ENCODE measurements at places on chromosomes 13 and 19. TPM values are rescaled to one million over a fixed set of nuclear protein-coding genes. Genes with fewer than 3 reads are reported as not detected.

Gene PRR19
- total RNA-seq: 0.59 TPM

DNA sequence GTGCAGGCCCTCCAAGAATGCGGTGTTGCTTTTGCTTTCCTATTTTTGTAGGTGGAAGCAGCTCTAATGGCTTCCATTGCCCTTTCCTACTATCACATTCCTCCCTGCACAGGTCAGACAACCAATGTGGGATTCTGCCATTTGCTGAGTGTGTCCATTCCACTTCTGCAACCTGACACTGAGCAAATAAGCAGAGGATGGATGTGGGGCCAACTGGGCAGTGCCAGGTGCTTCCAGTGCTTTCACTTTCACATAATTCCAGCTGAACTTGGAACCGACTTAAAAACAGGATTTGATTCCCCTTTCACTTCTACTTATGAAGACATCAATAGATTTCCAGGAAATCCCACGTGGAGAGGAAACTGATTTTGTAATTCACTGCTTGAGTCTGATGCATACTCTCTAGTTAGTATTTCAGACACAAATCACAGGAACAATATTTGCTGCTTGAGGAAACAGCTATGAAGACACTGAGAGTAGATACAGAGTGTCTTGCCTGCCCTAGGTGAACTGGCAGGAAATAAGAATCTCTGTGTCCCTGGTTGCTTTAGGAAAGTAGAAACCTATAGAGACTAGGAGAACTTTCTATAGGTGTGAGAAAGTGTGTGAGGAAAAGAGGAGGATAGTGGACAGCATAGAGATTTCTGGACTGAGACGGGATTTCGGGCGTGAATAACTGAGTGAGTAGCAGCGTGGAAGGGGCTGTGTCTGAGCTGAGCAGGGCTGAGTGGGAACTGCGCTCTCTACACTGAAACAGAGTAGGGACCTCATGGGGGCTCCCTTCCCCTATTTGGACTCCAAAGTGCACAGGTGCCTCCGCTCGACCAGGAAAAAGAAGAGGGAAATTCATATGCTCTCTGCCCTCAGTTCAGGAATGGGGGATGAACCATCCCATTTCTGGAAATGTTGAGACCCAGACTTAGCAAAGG is 22.5 kb downstream of the LGALS16 start:
- no peak overlapping the region for H3K4me3 ChIP-seq
- H3K27ac ChIP-seq: no peak overlapping the region
- no peak for DNase-seq
- H3K4me1 ChIP-seq: peaks cover 8% of the 10 kb centered on the region
- H3K36me3 ChIP-seq: no peaks in the 10 kb centered on the region

Gene DPF1
- total RNA-seq: not detected

DNA sequence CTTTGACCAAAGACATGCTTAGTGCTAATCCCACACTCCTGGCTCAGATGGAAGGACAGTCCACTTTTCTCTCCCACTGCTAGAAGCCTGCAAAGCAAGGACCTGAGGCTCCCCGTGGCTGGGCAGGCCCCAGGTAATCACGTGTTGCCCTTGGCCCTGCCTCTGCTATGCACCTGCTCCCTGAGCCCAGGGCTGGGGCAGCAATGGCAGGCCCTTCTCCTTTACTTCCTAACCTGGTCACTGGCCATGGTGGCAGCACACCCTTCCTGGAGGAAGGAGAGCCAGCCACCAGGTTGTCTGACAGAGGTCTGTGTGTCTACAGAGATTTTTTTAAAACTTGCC is 27.9 kb upstream of the ZNF492 start:
- H3K36me3 ChIP-seq: no peaks in the 10 kb centered on the region
- peak; percentile 43 for DNase-seq
- H3K4me1 ChIP-seq: no peaks in the 10 kb centered on the region
- H3K27me3 ChIP-seq: no peaks in the 10 kb centered on the region
- H3K27ac ChIP-seq: no peak overlapping the region
- no peak overlapping the region for H3K4me3 ChIP-seq

DNA sequence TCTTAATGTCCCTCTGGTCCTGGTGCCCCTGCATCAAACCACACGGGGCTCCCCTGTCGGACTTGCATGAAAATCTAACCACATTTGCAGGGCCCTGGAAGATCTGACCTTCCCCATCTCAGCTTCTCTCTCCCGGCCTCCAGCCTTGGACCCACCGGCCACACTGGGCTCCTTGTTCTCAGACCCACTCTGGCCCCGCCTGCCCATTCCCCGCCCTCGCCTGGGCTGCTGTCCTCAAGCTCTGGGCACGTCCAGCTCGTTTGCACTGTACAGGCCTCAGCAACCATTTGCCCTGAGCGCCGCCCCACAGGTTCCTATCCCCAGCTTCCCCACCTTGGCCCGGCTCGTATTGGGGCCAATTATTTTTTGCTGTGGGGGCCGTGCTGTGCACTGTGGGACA is 10.5 kb downstream of the MYO9B start:
- H3K27me3 ChIP-seq: no peaks in the 10 kb centered on the region
- no peaks in the 10 kb centered on the region for H3K36me3 ChIP-seq

DNA sequence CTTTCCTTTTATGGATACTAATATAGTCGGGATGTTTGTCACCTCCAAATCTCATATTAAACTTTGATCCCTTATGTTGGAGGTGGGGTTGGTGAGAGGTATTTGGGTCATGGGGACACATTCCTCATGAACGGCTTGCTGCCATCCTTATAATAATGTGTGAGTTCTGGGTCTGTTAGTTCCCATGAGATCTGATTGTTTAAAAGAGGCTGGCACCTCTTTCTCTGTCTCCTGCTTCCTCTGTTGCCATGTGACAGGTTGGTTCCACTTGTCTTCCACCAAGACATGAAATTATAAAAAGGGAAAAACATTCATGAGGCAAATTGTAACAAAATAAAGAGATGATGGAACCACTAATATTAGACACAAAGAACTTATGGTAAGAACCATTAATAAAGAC is 107.8 kb upstream of the ATXN8OS start:
- no peaks in the 10 kb centered on the region for H3K4me1 ChIP-seq
- H3K36me3 ChIP-seq: no peaks in the 10 kb centered on the region
- no peak overlapping the region for H3K27ac ChIP-seq
- no peak for DNase-seq
- H3K4me3 ChIP-seq: no peak overlapping the region

DNA sequence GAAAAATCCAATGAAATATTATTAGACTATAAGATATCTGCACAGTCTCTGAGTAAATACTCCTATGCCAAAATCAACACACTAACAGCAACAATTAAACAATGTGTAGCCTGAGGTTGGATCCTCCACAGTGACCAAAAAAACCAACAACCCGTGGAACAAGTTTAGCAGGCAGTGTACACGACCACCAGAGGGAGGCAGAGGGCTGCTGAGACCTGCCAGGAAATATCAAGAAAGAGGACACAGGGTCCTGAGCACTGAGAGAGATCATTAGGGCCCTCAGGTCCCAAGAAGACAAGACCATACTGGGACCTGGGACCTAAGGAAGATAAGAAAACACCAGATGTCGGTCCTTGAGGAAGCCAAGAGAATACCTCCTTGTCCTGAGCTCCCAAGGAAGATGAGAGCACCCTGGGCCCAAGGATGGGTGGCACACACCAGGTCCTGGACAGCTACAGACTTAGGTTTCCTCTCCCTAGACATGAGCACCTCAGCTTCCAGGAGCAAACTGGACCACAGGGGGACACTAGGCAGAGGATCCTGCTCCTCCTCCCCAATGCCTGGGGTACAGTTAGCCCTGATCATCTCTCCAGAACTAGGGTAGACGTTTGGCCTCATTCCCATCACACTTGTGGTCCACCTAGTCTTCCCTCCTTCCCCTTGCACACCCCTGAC is 822 bp upstream of the ZNF274 start:
- no peak for DNase-seq
- peaks cover 6% of the 10 kb centered on the region for H3K4me1 ChIP-seq
- peak overlapping the region; percentile 89 for H3K4me3 ChIP-seq
- H3K27ac ChIP-seq: peak overlapping the region; percentile 99
- peaks cover 43% of the 10 kb centered on the region for H3K36me3 ChIP-seq
- no peaks in the 10 kb centered on the region for H3K27me3 ChIP-seq

DNA sequence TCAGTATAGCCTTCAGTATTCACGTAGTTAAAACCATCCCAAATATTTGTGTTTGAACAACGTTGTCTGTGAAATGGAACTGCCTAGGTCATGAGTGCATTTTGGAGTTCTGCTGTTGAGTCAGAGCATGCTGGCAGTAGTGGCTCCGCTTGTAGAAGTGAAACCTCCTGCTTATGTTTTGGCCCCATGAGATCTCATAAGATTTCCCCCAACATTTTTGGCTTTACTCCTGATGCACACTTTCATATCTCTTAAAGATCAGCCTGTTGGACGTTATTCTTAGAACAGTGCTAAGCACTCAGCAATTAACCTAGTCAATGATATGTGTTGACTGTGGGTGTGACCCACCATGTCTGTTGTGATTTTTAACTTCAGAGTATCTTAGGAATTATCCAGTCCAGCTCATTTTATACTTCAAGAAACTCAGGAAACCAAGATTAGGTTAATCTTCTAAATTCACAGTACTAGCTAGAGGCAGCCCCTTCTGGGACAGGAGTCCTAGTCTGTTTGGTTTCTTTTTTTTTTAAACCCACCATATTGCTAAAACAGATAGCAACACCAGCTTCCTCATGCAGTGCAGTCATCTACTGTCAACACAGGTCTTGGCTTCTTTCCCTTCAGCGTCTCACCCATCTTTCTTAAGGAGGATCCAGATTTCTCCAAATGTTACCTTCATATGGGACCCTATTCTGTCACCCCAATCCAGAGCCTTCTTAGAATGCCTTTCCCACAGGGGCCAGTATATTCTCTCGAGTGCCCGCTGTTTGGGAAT is 26.2 kb downstream of the RAP2A start:
- H3K36me3 ChIP-seq: peaks cover 10% of the 10 kb centered on the region
- H3K4me1 ChIP-seq: peaks cover 32% of the 10 kb centered on the region
- no peak overlapping the region for H3K4me3 ChIP-seq
- H3K27me3 ChIP-seq: no peaks in the 10 kb centered on the region
- DNase-seq: no peak

DNA sequence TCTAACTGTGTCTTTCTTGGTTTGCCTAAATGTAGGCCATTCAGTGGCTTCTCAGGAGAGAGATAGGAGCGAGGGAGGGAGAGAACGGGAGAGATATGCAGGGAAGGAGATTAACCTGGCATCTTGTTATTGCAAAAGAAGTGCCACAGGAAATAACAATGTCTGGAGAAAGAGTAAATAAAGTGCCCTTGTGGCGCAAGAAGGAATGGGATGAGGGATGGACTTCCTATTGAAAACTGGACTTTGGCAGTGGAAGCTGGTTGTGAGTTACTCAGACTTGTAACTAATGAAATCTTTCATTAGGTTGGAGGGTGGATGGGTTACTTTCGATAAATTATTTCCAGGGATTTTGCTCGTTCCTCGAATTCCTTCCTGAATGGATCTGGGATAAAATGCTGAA is 136.1 kb downstream of the LACC1 start:
- no peak overlapping the region for H3K4me3 ChIP-seq
- DNase-seq: no peak
- no peaks in the 10 kb centered on the region for H3K36me3 ChIP-seq
- H3K4me1 ChIP-seq: peaks cover 53% of the 10 kb centered on the region
- H3K27ac ChIP-seq: no peak overlapping the region

- H3K27ac ChIP-seq: no peak overlapping the region
- H3K27me3 ChIP-seq: no peaks in the 10 kb centered on the region
- H3K36me3 ChIP-seq: no peaks in the 10 kb centered on the region
- H3K4me3 ChIP-seq: no peak overlapping the region
- no peak for DNase-seq
These were observed 92.7 kb downstream of the ZNF737 start for GRCh38 chr19:20472854-20473253.

DNA sequence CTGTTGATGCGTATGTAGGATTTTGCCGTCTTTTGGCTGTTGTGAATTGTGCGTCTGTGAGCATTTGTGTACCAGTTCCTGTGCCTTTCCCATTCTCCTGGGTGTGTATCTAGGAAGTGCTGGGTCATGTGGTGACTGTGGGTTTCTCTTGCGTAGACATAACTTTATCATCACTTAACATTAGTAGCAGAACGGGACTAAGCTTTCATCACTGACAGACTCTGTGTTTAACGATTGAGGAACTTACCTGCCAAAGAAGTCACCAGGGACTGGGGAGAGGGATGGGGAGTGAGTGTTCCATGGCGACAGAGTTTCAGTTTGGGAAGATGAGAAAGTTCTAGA is 15.0 kb downstream of the FZR1 start:
- peaks cover 10% of the 10 kb centered on the region for H3K4me1 ChIP-seq
- H3K4me3 ChIP-seq: no peak overlapping the region
- no peak for DNase-seq
- H3K36me3 ChIP-seq: peaks cover 31% of the 10 kb centered on the region
- H3K27me3 ChIP-seq: no peaks in the 10 kb centered on the region

Gene SH2D3A
- total RNA-seq: not detected

Gene CACNA1A
- total RNA-seq: 0.48 TPM

GRCh38 chr19:41515015-41515652 is 60.8 kb upstream of the CEACAM21 start:
- no peaks in the 10 kb centered on the region for H3K27me3 ChIP-seq
- no peak overlapping the region for H3K4me3 ChIP-seq
- no peaks in the 10 kb centered on the region for H3K36me3 ChIP-seq
- DNase-seq: no peak

GRCh38 chr13:31172001-31172400 is 10.3 kb upstream of the HSPH1 start:
- H3K27ac ChIP-seq: no peak overlapping the region
- no peaks in the 10 kb centered on the region for H3K4me1 ChIP-seq
- DNase-seq: no peak
- H3K36me3 ChIP-seq: no peaks in the 10 kb centered on the region
- H3K27me3 ChIP-seq: no peaks in the 10 kb centered on the region

DNA sequence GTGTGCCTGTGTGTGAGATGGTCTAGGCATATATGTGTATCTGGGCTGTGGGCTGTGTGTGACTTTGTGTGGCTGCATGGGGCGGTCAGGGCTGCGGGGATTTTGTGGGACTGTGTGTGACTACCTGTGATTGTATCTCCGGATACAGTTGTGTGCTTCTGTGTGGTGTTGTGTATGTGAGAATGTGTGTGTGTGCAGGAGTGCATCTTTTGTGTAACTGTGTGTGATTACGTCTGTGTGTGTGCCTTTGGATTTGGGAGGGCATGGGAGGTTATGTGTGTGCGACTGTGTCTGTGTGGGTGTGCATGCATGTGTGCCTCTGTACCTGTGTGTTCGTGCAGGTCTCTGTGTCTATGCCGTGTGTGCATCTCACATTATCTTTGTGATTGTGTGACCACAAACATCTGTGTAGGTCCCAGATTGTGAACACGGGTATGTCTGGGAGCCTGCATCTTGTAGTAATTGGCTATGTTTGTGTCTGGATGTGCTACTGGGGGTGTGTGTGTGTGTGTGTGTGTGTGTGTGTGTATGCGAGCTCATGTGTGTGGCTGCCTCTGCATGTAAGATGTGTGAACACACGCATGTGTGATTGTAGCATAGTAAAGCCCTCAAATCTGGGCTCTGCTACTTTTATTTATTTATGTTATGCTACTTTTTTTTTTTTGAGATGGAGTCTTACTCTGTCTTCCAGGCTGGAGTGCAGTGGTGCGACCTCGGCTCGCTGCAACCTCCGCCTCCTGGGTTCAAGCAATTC is 7.6 kb downstream of the EHD2 start:
- H3K27me3 ChIP-seq: no peaks in the 10 kb centered on the region
- no peak overlapping the region for H3K4me3 ChIP-seq
- H3K27ac ChIP-seq: peak overlapping the region; percentile 88
- no peaks in the 10 kb centered on the region for H3K4me1 ChIP-seq
